ENCODE measurements at places on chromosomes 16 and 17.

GRCh38 chr17:17408236-17408794 lies 68.5 kb upstream of the MED9 start:
- no peak for DNase-seq

GRCh38 chr16:25037221-25037620 lies 22.1 kb upstream of the ARHGAP17 start:
- no peak for DNase-seq

DNA sequence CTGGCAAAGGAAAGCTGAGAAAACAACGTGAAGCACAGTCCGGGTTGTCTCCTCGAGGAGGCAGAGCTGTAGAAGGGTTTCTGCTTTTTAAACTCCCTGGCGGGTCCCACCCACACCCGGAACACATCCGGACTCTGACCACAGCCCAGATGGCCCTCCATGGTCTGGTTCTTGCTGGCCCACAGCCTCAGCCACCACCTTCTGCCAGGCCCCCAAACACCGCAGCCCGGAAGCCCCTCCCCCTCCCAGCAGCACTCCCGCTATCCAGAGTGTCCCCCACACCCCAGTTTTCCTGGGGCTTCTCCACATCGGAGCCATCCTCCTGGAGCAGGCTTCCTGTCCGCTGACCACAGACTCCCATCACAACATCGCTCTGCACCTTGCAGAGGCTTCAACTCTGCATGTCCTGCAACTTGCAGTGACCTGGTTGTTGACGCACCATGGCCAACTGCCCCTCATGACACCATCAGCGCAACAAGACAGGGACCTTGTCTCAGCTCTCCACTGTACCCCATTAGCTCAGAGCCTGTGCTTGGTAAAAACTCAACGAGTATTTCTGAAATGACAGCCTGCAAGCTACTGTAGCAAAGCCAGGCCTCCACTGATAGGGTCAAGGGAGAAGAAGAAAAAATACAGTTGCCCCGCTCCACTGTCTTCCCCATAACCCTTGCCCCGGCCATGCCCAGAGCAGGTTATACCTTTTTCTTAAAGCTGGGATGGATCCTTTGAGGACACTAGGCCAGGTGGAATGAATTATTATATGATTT lies 129.8 kb downstream of the C16orf78 start:
- no peak for DNase-seq

DNA sequence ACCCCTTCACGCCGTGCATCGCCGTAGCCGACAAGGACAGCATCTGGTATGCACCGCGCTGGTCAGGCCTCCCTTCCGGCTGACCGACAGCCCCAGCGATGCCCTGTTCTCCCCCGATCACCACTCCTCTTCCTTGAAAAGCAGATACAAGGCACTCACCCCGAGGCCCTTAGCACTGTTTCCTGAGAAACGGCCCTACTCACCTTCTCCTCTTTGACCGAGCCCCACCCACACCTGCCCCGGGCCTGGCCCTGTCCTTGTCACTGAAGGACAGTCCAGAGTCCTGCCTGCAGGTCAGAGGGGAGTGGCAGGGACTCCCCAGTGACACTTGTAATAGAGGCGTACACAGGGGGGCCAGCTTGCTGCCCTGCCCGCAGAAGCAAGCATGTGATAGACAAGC lies 45.9 kb upstream of the CHMP6 start:
- no peak for DNase-seq

GRCh38 chr17:48630009-48630924 lies 4.1 kb upstream of the HOXB9 start:
- no peak for DNase-seq

GRCh38 chr17:38333635-38334295 lies 10.0 kb downstream of the GPR179 start:
- DNase-seq, result no peak

DNA sequence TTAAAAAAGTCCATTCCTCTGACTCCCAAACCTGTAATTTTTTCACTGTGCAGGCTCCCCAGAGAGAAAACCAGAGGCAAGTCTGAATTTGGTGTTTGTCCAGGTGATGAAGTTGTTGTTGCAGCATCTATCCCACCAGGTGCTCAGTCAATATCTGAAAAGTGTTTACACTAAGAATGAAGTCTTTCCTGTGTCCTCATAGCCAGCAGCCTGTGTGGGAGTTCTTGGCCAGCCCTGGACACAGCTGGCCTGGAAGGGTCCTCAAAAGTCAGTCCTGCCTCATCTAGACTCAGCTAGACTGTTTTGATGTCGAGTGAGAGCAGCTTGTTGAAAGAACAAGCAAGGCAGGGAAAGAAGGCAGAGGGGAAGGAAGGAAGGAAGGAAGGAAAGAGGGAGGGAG lies 3.3 kb upstream of the PMP22 start:
- no peak for DNase-seq

DNA sequence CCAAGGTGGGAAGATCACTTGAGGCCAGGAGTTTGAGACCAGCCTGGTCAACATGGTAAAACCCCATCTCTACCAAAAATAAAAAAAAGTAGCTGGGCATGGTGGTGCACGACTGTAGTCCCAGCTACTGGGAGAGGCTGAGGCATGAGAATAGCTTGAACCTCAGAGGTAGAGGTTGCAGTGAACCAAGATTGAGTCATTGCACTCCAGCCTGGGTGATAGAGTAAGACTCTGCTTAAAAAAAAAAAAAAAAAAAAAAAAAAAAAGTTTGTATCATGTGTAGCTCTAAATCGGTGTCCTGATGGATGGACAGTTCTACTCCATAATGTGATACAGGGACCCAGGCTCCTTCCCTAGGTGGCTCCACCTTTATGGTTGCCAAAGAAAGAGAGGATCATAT lies 497.1 kb upstream of the RBFOX1 start:
- no peak for DNase-seq

DNA sequence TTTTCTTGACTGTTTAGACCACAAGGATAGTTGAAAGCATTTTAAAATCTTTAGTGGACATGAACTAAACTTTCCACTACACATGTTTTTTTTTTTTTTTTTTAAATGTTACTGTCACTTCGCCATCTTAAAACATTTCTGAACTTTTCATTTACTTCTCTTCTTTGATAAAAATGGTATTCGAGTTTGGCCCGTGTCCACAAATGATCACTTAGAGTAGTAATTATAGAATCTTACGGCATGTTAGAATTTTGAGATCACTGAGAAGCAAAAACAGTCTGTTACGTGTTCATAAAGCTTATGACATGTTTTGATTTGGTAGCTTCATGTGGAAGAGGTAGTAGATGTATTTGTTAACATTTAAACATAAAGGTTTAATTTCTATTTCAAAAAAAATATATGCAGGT lies 1.1 kb downstream of the NSRP1 start:
- DNase-seq, result no peak

DNA sequence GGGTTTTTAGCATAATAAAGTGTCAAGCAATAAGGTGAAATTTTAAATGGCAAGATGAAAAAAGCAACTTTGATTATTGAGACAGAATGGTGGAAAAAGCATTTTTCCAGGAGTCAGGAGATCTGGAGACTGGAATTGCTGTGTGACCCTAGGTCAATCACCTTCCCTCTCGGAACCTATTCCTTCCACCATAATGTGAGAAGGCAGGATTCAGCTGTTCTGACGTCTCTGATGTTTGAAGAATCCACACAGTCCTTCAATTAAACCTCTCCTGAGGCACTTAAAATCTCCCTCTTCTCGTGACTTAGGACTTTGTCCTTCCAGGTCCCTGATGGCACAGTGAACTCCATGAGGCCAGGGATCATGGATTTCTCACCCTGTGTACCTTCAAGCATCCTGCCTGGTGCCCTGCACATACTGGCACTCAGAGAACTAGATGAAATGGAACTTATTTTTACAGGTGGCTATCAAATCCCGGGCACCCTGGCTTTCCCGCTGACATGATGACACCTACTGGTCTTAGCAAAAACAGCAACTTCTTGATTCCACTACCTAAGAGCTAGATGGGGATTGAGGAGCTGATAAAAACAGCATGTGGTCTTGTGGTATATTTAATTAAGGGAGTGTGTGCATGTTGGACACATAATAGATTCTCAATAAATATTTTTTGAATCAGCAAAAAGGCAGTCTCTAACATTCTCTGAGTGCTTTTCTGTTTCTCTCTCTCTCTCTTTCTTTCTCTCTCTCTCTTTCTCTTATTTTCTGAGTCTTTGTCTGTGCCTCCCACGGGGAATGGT lies 2.3 kb upstream of the CCDC182 start:
- no peak for DNase-seq

GRCh38 chr16:77898671-77899211 lies 110.4 kb downstream of the VAT1L start:
- DNase-seq, result no peak

DNA sequence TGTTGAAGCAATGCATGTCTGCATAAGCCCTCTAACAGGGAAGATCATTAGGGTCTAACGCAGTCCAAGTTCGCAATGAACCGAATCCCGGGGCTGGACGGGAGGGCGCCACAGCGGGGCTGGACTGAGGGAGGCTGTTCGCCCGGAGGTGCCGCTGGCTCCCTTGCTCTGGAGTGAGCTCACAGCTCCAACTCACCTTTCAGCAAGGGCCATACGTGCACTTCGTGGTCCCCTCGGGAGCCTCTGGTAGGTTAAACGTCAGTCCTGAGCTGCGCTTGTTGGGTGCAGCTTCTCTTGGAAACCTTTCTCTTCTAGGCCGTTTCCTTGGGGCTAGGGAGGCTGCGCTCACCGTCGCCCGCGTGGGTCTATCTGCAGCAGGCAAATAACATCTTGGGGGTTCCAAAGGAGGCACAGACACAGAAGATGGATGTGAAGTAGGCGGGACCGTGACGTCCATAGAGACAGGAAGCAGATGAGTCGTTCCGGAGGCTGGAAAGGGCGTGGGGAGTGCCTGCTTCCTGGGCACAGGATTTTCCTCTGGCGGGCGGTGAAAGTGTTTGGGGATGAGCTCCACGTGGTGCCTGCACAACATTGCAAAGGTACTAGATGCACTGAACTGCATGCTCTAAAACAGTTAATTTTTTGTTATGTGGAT lies 21.9 kb downstream of the ATP2C2 start:
- no peak for DNase-seq

- no peak for DNase-seq
These were observed 41.0 kb downstream of the PAFAH1B1 start for GRCh38 chr17:2634361-2634960.

DNA sequence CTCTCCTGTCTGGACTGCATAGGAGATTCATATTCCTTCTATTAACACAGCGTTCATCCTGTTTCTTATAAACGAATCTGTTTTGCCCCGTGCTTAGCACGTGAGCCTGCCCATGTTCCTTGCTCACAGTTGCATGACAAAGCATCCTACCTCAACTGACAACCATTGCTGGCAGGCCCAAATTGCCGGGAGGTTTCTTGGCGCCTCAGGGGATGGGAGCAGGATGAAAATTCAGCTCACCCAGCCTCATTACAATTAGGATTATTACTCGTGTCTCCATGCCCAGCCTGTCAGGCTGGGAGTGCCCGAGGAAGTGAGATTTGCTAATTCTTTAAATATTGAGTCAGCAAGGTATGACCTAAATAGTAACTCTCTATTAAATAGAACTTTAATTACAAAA lies 36.7 kb upstream of the HELZ start:
- DNase-seq, result no peak

- peak; percentile 50 for DNase-seq
These were observed 16.1 kb downstream of the G6PC3 start for GRCh38 chr17:44086364-44087311.

- no peak for DNase-seq
These were observed 13.2 kb upstream of the TMEM100 start for GRCh38 chr17:55735731-55736405.

- DNase-seq, result no peak
These were observed 22.7 kb downstream of the GGA3 start for GRCh38 chr17:75238684-75239191.

- no peak for DNase-seq
These were observed 11.1 kb downstream of the CCDC57 start for GRCh38 chr17:82201498-82201910.

GRCh38 chr17:37315601-37316000 lies 60.2 kb upstream of the C17orf78 start:
- DNase-seq, result no peak

GRCh38 chr16:54980821-54981220 lies 50.2 kb downstream of the IRX5 start:
- no peak for DNase-seq

GRCh38 chr16:90011508-90011819 lies 7.8 kb downstream of the DBNDD1 start:
- DNase-seq, result no peak

- DNase-seq, result no peak
These were observed 11.9 kb downstream of the TMEM94 start for GRCh38 chr17:75468291-75468754.

- DNase-seq, result no peak
These were observed 10.0 kb upstream of the PECAM1 start for GRCh38 chr17:64400642-64401041.

DNA sequence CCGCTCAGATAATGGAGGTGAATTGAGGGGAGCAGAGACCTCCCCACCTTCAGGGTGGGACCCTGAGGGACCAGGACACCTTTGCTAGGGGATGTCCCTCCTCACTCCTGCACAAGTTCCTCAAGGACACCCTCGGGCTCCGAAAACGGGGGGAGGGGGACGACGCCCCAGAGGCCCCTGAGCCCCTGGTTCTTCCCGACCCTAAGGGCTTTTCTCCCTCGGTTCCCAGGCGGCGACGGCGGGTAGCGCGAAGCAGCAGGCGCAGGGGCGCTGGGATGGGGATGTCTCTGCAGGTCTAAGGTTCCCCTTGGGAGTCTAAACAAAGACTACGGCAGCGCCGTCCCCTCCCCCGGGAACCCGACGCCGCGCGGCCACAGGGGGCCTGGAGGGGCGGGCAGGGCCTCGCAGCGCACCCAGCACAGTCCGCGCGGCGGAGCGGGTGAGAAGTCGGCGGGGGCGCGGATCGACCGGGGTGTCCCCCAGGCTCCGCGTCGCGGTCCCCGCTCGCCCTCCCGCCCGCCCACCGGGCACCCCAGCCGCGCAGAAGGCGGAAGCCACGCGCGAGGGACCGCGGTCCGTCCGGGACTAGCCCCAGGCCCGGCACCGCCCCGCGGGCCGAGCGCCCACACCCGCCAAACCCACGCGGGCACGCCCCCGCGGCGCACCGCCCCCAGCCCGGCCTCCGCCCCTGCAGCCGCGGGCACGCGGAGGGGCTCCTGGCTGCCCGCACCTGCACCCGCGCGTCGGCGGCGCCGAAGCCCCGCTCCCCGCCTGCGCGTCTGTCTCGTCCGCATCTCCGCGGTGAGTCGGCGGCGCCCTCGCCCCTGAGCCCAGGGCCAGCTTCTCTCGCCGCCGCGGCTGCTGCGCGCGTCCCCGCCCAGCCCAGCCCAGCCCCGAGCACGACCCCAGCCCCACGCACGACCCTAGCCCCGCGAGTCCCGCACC lies 36.7 kb upstream of the NDRG4 start:
- DNase-seq, result no peak

GRCh38 chr16:79601931-79602627 lies 1.5 kb upstream of the MAF start:
- DNase-seq, result peak; percentile 73
